ENCODE measurements at places on chromosomes 2 and 18. TPM values are rescaled to one million over a fixed set of nuclear protein-coding genes. Genes with fewer than 3 reads are reported as not detected.

- no peak for DNase-seq
Observed at GRCh38 chr2:197176522-197176921, 134.1 kb downstream of the ANKRD44 start.

Gene DNAJC27
- 5.3 TPM for polyA plus RNA-seq

Gene FLACC1
- 0.29 TPM for polyA plus RNA-seq

DNA sequence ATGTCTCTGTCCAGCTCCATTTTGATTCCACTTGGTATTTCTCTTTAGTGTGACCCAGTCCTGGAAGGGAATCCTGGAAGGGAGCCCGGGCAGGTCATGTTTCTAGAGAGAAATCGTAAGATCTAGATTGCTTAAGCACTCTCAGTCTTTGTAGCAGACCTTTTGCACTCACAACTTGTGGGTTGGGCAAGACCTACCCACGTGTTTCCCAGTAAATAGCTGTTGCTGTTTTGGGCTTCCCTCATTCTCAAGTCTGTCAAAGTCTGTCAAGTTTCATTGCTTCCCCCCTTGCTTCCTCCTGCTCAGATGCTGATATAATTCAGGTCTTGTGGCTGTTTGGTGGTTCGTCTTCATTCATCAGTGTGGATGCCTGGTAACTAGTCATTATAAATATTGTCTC, 17.4 kb upstream of the NEMP2 start:
- no peak for DNase-seq

- no peak for DNase-seq
Observed at GRCh38 chr2:167914969-167915368, 332.4 kb downstream of the STK39 start.

DNA sequence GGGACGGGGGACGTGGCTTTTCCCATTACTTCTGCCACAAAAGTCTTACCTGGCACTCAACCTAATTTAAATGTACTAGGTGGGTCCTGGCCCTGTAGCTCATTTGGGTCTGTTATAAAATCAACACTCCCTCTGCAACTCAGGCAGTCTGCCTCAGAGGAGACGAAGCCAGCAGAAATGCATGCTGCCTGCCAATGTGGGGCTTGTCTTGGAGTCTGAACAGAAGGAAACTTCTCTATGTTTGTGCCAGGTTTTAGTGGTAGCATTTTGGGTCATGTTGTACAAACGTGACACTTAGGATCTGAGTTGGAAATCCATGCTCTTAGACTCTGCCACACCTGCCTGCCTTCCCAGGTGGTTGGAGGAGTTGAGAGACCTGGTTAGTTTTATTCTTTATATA, 292.5 kb upstream of the FAM98A start:
- DNase-seq = no peak

- no peak for DNase-seq
Observed at GRCh38 chr2:187644981-187645380, 90.7 kb upstream of the TFPI start.

DNA sequence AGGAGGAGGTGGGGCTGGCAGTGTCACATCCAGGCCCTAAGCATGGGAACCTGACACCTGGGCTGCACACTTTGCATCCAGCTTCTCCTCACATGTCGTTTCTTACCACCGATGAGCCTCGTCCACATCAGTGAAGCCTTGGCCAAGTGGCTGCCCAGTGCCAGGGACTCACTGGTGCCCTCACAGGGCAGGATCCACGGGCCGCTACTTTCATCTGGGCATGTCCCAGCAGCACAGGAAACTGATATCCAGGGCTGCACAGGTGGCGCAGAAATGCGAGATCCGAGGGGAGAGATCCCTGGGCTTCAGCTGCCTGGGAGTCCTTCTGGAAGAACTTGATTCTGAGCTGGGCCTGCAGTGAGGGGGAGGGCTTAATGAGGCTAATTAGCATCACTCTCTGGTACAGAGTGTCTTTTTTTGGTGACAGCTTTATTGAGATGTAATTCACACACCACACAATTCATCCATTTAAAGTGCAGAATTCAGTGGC, 291.6 kb upstream of the HDAC4 start:
- DNase-seq = no peak

- DNase-seq = no peak
Observed at GRCh38 chr2:240991378-240992263, 6.8 kb upstream of the SNED1 start.

GRCh38 chr18:55764386-55764785, 176.4 kb upstream of the TCF4 start:
- no peak for DNase-seq

DNA sequence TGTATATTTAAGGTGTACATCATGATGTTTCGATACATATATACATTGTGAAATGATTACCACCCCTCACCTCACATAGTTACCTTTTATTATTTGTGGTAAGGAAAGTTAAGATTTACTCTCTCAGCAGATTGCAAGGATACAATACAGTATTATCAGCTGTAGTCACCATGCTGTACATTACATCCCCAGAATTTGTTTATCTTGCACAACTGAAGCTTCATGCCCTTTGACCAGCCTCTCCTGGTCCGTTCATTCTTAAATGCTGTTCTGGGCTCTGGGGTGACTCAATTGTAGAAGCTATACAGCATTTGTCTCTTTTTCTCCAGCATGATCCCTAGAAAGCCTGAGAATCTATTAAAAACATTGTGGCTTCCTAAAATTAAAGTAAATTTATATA, 90.8 kb downstream of the PTPRM start:
- no peak for DNase-seq

Gene BMP10
- not detected for polyA plus RNA-seq

Gene CCNT2
- polyA plus RNA-seq = 32.8 TPM

- DNase-seq = no peak
Observed at GRCh38 chr18:72973841-72974240, 106.1 kb upstream of the NETO1 start.

DNA sequence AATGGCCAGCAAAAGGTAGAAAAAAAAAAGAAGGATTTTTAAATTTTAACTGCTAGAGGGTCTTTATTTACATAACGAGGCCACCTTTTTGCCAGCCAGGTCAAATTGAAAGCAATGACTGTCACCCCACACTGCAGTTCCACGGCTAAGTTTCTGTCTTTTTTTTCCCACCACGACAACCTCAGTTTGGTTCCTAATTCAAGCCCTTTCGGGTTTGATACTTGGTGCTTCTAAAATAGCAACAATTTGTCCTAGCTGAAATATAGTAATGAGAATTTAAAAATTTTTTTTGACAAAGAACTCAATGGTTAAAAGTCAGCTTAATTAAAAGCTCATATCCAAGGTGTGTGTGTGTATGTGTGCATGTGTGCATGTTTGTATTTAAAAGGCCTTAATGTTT, 16.4 kb upstream of the NMS start:
- DNase-seq = peak; percentile 3

Gene MALL
- polyA plus RNA-seq = not detected

Gene ANKRD29
- 0.26 TPM for polyA plus RNA-seq

GRCh38 chr2:119106301-119106897, 52.2 kb downstream of the C1QL2 start:
- DNase-seq = peak; percentile 2

- DNase-seq = no peak
Observed at GRCh38 chr2:206614811-206615210, 27.5 kb upstream of the FAM237A start.

DNA sequence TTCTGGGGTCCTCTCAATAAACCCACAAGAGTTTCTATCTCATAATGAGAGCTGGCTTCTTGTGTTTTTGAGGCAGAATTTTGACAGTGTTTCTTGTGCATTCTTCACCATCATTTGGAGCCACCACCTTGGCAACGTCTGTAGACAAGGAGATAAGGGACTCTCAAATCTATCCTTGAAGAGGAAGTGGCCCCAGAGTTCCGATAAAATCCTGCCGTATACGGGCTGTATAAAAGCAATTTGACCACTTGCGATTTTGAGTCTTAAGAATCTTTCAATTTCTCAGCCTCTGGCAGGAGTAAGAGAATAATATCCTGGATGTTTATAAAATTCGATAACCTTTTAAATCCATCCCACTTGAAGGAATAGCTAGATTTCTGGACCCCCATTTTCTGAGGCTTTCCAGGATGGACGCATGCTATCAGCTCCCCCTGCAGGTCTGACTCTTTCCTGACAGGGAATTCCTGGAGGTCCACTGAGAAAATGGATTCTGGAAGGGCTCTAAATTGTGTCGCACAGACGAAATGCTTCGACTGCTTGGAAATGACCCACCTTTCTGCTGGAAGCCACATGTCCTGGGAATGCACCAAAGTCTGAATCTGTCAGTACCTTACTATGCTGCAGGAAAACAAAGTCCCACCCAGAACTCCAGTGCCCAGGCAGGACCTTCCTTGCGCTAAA, 54.1 kb downstream of the E2F6 start:
- no peak for DNase-seq

- DNase-seq = peak; percentile 43
Observed at GRCh38 chr2:4291430-4291829, 588.1 kb downstream of the DCDC2C start.

Gene ACAA2
- polyA plus RNA-seq = 47.8 TPM

Gene REG1B
- polyA plus RNA-seq = not detected

Gene FOXI3
- not detected for polyA plus RNA-seq

DNA sequence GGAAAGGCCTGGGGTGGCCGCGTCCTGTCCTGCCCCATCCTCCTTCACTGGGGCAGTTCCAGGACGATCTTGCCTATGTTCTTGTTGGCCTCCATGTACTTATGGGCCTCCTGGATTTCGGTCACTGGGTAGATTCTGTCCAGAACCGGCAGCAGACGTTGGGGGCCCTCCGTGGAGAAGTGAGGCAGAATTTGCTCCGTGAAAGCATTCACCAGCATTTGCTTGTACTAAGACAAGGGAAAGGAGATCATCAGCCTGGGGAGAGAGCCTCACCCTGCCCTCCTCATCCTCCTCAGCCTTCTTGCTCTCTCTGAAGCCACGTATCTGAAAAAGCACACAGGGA, 1.4 kb upstream of the SF3B6 start:
- DNase-seq = no peak

DNA sequence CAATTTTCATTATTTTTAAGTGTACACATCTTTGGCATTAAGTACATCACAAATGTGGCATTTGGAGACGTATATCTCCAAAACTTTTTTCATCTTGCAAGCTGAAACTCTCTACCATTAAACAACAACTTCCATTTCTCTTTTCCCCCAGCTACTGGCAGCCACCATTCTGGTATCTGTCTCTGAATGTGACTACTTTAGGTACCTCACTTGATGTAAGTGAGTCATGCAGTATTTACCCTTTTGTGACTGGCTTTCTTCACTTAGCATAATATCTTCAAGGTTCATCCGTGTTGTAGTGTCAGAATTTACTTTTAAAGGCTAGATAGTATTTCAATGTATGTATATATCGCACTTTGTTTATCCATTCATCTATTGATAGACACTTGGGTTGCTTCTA, 17.0 kb downstream of the BABAM2 start:
- DNase-seq = no peak

DNA sequence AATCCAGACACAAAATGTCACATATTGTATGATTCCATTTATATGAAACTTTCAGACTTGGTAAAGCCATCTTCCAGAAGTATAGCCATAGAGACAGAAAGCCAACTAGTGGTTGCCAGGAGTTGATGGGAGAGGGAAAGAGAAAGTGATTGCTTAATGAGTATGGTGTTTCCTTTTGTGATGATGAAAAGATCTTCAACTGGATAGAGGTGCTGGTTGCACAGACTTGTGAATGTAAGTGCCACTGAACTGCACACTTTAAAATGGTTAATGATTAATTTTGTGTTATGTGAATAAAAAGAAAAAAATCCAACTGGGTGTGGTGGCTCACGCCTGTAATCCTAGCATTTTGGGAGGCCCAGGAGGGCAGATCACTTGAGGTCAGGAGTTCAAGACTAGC, 135.3 kb upstream of the SLC1A4 start:
- no peak for DNase-seq

- peak; percentile 58 for DNase-seq
Observed at GRCh38 chr2:226798422-226799210, 1.0 kb downstream of the IRS1 start.

Gene RNF144A
- 0.04 TPM for polyA plus RNA-seq

Gene RUFY4
- polyA plus RNA-seq = not detected
